ENCODE measurements at places on chromosomes 4 and X. TPM values are rescaled to one million over a fixed set of nuclear protein-coding genes. Genes with fewer than 3 reads are reported as not detected.

The GIMD1 gene
- not detected for total RNA-seq

The PNMA3 gene
- total RNA-seq: 1.7 TPM

DNA sequence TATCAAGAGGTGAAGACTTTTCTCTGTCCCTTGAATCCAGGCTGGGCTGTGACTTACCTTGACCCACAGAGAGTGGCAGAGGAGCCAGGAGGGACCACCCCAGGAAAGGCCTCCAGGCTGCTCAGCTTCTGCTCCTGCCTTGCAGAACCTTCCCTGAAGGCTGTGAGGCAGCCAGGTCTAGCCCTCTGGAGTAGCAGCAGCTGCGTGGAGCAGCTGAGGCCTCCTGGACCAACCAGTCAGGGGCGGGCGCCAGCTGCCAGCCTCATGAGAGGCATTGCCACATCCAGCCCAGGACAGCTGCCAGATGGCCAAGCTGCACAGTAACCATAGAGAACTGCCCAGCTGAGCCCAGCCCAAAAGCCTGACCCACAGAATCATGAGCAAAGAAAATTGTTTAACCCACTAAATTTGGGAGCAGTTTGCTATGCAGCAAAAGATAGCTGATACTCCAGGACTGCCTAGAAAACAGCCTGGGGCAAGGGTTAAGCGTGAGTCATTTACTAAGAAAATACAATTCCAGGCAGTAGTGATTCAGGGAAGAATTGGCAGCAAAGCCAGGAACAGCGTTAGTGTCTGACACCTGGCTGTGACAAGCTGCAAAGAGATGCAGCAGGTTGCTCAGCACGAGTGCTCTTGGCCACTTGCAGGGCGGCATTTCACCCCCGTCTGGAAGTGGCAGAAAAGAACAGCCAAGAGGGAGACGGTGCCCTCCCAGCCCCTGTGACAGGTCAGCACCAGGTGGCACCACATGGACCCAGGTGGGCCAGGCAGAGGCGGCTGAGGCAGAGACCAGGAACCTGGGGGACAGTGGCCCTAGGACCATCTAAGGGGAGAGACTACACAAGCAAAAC is 14.7 kb upstream of the PDE6B start:
- H3K27me3 ChIP-seq: no peaks in the 10 kb centered on the region
- H3K27ac ChIP-seq: no peak overlapping the region
- DNase-seq: peak; percentile 26
- H3K36me3 ChIP-seq: no peaks in the 10 kb centered on the region
- H3K4me1 ChIP-seq: no peaks in the 10 kb centered on the region

- no peaks in the 10 kb centered on the region for H3K27me3 ChIP-seq
- H3K4me3 ChIP-seq: no peak overlapping the region
- no peaks in the 10 kb centered on the region for H3K36me3 ChIP-seq
- no peak overlapping the region for H3K27ac ChIP-seq
Measured at GRCh38 chr4:150680651-150681050, 98.7 kb downstream of the MAB21L2 start.

GRCh38 chr4:82718162-82718940 is 80.2 kb downstream of the SCD5 start:
- no peak overlapping the region for H3K27ac ChIP-seq
- no peak for DNase-seq
- no peaks in the 10 kb centered on the region for H3K36me3 ChIP-seq
- no peaks in the 10 kb centered on the region for H3K4me1 ChIP-seq

Data from kidney (tissue), 22 donors.